ENCODE measurements at places on chromosomes 7 and 10. TPM values are rescaled to one million over a fixed set of nuclear protein-coding genes. Genes with fewer than 3 reads are reported as not detected.

Gene GDF2
- total RNA-seq = not detected

Gene CHST3
- total RNA-seq = 12.3 TPM

- no peak for DNase-seq
Measured at GRCh38 chr10:44101082-44101481, 283.8 kb downstream of the CXCL12 start.

DNA sequence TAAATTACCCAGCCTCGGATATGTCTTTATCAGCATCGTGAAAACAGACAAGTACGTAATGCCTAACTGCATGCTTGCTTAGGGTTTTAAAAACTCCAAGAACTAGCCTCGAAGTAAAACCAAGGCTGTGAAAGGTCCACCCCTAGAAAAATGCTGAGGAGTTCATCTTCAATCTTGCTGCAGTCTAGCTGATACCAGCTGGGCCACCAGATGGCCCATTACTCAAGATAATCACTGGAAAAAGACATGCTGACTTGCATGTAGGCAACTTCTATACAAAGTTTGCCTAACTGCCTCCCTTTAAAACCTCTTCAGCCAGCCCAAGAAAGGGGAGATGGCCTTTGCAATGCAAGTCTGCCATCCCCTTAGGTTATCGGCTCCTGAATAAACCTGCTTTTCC, 614.1 kb downstream of the GALNT17 start:
- no peak for DNase-seq

DNA sequence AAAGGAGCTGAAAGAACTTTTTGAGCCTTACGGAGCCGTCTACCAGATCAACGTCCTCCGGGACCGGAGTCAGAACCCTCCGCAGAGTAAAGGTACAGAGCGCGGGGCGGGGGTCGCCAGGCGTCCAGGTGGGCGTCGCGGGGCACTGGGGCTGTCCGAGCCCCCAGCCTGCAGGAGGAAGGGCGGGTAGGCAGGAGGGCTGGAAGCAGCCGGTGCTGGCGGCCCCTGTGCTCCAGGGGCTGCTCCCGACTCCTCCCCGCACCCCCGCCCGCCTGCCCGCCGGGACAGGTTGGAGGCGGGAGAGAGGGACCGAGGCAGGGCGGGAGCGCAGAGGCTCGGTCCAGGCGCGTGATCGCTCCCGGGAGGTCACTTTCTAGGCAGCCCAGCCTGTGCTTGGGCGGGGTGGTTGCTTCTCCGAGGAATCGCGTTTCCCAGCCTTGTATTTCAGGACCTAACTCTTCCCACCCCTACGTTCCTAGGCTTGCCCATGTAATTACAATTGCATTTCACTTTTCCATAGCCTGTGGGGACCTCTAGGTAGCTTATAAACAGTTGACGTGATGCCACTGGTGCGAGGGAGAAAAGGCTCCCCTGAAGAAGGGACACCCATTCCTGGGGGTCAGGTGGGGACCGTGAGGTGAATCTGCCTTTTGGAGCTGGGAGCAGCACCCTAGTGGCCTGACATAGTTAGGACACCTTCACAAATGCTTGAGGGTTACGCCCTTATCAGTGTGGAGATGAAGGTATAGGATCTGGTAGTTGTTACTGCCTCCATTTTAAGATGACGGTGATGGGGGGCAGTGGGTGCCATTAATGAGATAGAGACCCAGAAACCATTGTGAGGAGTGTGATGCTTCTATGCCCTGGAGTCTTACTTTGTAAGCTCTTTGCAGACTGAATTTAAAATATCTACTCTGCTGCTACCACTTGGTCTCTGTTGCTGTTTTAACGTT, 148.2 kb downstream of the CELF2 start:
- DNase-seq = peak; percentile 75

GRCh38 chr7:113120647-113121046, 2.3 kb upstream of the SMIM30 start:
- no peak for DNase-seq

GRCh38 chr7:117169907-117170306, 153.0 kb downstream of the WNT2 start:
- DNase-seq = no peak

- DNase-seq = peak; percentile 71
Measured at GRCh38 chr10:80580638-80581468, 43.2 kb downstream of the SH2D4B start.

- DNase-seq = no peak
Measured at GRCh38 chr7:15567652-15568051, 5.8 kb upstream of the AGMO start.

Gene FBXL13
- total RNA-seq = 0.71 TPM

GRCh38 chr10:113100281-113100680, 150.2 kb downstream of the TCF7L2 start:
- DNase-seq = no peak

GRCh38 chr7:74412056-74412455, 41.6 kb upstream of the GTF2IRD1 start:
- no peak for DNase-seq

Gene PON1
- 0.31 TPM for total RNA-seq

DNA sequence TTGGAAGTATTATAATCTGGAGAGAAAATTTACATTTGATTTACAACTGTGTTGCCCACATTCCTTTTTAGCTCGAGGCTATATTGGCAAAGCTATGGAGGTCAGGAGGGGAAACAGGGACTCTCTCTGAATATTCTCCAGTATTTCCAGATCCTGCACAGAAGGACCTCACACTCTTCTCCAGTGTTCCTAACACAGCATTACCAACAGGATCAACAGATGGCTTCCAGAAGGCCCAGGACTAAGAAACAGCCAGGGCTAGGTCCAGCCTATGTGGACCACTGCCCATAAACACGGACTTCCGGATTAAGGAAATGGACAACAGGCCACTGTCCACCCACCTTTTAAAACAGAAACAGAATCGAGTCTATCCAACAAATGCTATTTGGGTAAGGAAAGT, 65.3 kb downstream of the CHCHD3 start:
- DNase-seq = no peak

DNA sequence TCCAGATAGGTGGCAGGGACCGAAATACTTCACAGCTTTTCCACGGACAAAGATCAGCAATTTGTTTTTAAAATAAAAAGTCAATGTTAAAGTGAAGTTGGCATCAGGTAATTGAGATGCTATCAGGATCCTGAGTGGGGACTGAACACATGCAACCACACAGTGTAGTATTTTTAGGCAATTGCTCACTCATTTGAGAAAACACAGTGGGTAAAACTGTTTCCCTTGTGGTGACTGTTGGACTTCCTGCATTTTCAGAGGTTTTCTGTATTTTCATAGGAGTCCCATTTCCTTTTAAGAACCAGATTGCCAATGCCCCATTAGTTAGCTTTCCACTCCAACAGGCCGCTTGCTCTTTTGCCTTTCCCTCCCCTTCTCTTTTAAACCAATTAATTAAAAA, 159.5 kb upstream of the ZNF32 start:
- DNase-seq = no peak

Gene A1CF
- total RNA-seq = not detected

DNA sequence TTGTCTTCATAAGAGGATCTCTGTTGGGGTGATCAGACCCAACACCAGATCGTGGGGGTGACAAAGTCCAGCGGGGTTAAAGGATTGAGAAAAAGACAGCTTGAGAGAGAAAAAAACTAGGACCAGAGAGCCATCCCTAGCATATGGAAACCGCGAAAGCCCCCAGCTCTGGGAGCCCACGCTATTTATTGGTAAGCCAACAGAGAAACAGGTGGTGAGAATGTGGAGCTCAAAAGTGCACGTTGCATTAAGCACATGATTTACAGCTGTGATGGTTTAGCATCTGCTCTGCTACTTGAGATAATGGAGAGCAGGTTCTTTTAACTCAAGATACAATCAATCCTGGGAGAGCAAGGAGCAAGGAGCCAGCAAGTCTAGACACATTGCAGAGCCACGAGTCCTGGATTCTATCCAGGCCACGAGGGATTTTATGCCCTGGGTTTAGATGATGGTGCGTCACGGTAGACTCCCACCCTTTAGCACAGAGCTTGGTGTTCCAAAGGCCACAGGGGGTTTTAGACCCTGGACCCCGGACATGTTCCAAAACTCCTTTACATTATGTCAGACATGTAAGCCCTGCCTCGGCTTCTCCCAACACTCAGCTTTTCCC, 755.2 kb upstream of the SORCS1 start:
- no peak for DNase-seq
